ENCODE measurements at places on chromosomes 7 and 10.

GRCh38 chr10:89693176-89693575, 8.2 kb upstream of the KIF20B start:
- no peak for DNase-seq

DNA sequence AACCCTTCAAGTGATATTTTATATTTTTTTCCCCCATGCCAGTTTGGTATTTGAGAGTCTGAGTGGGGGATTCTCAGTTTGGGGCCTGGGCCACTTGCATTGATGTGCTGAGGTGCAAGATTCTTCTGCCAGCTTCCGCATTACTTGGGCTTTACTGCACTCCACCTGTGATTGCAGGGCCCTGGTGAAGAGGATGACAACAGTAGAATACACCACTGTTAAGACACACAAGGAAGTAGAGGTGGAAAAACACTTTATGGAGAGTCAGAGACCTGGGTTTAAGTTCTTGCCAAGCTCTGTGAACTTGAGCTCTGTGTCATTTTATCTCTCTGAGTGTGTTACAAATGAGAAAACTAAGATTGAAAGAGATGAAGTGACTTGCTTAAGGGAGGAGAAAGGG, 209.4 kb downstream of the LRMDA start:
- DNase-seq, result no peak

GRCh38 chr7:124752310-124752709, 13.3 kb downstream of the GPR37 start:
- no peak for DNase-seq

DNA sequence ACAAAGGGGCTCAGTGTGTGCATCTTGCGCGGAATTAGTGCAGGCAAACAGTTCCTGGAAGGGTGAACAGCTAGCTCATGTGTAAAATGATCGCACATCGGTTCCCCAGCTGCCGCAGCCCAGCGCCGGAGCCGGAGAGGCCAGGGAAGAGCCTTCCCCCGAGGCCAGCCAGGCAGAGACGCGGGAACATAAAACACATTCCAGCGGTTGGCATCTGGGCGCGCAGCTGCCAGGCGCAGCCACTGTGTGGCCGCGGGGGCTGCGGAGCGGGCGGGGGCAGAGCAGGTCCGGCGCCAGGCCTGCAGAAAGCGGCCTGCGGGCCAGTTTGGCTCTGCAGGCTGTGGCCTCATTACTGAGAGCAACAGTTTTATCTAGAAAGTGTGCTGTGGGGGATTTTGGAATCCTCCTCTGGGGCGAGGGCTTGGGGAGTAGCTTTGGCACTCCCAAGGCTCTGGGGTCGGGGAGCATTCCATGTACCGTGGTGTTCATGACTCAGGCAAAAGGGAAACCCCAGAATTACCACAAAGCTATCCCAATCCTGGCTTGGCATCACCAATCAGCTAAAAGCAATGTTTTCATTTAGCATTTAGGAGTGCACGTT, 74.3 kb downstream of the SAMD9 start:
- no peak for DNase-seq

- no peak for DNase-seq
Observed at GRCh38 chr7:22549667-22550513, 49.9 kb upstream of the STEAP1B start.

GRCh38 chr7:71613313-71613712, 481.4 kb downstream of the GALNT17 start:
- no peak for DNase-seq

- DNase-seq, result no peak
Observed at GRCh38 chr10:11687357-11687771, 54.8 kb upstream of the ECHDC3 start.

GRCh38 chr7:132392713-132393112, 183.6 kb downstream of the PLXNA4 start:
- no peak for DNase-seq

GRCh38 chr10:131450216-131450765, 138.8 kb upstream of the TCERG1L start:
- DNase-seq, result no peak

DNA sequence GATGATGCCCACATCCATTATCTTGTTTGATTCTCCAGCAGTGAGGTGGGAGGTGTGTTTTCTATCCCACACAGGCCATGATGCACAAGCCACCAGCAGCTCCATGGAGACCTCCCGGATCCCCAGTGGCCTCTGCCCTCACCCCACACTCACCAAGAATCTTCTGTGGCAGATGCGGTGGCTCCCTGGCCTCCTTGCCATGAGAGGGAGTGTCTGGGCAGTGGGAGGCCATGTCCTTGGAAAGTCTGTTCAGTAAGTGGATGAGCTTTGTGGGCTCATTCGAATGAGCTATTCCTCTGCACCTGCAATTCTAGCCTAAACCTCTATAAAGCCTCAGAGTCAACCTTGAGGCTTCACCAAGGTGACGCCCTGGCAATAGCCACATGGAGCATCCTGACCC, 243.8 kb downstream of the TCERG1L start:
- DNase-seq, result no peak

GRCh38 chr7:10412422-10413019, 561.2 kb upstream of the PHF14 start:
- no peak for DNase-seq

DNA sequence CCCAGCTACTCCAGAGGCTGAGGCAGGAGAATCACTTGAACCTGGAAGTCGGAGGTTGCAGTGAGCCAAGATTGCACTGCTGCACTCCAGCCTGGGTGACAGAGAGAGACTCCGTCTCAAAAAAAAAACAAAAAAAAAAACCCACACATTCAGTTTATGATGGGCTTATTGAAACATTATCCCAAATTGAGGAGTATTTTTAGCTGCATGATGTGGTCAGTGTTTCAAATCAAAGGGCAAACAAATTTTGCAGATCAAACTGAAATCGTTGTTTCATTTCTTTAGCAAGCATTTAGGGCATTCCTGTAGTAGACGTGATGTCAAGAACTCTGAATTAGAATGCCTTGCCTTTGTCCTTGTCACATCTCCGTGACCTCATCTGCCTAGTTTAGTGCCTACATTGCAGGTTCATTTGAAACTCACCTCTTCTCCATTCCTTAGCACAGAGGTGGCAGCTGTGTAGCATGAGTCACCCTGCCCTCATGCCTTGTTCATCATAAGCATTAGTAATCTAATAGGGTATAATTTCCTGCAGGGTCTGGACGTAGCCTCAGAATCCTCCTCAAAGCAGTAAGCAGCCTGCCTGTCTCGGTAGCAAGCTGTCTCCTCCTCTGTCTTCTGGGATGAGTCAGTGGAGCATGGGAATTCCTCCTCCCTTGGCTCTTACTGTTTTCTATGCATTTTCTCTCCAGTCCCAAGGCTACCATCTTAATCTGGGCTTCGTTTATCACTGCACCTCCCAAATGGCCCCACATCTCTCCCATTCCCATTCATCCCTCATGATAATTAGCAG, 73.8 kb downstream of the CUL1 start:
- DNase-seq, result no peak

- no peak for DNase-seq
Observed at GRCh38 chr7:105199386-105199785, 185.4 kb downstream of the KMT2E start.

DNA sequence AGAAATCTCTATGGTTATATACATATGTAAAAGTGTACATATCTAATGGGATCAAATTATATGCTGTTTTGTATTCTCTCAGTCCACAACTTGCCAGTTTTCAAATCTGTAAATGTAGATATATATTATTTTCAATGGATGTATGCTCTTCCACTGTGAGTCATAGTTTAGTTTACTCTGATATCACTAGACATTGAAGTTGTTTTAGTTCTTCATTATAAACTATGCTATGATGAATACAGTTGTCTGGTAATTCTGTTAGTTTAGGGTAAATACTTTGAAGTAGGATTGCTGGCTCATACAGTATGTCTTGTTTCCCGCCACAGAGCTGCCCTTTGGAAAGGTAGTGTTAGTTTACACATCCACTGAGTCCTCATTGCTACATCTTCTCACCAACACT, 25.2 kb downstream of the SDK1 start:
- DNase-seq, result no peak

DNA sequence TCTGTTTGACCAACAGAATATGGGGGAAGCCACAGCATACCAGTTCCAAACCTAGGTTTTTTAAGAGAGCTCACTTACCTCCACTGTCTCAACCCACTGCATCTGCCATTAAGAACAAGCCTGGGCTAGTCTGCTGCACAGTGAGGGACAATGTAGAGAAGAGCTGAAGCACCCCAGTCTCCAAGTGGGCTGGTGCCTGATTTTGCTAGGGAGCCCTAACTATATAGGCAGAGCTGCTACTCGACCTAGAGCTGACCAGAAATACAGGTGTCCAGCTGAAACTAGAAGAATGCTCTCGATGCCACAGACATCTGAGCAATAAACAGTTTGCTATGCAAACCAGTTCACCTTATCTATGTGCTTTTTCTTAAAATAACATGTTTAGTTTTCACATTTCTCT, 106.9 kb upstream of the BET1 start:
- no peak for DNase-seq

DNA sequence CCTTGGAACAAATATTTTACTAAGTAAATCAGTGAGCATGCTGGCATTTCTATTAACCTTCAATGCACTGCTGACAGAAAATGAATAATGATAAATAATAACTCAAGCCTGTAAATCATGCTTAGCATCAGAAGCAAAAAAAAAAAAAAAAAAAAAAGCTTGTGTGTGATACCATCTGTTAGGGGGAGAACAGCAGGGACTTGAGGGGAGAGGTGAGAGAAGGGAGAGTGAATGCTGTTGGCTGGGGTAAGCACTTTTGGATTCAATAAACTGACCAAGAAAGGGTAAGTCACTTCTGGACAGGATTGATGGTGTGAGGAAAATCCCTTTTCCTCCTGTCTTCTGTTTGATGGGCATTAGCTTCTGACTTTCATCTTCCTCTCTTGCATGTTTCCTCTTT, 996.4 kb downstream of the KCNMA1 start:
- DNase-seq, result no peak

DNA sequence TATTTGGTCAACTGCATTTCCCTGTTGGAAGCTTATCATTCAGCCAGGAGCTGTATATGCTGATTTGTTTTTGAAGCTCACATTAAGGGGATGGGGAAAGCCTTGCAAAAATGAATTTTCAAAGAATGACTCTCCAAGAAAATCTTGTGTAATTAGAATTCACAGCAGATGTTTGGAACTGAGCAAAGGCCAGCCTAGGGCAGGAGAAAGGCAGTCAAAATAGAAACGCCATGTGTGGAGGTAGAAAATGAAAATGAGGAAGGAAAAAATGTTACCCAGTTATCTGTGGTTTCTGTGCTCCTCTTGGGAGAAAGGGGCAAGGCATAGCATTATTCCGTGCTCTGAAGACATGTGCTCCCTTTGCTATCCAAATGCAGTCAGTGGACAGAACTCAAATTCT, 93.5 kb downstream of the NRP1 start:
- DNase-seq, result no peak

GRCh38 chr10:70899096-70899495, 10.7 kb upstream of the PCBD1 start:
- no peak for DNase-seq

DNA sequence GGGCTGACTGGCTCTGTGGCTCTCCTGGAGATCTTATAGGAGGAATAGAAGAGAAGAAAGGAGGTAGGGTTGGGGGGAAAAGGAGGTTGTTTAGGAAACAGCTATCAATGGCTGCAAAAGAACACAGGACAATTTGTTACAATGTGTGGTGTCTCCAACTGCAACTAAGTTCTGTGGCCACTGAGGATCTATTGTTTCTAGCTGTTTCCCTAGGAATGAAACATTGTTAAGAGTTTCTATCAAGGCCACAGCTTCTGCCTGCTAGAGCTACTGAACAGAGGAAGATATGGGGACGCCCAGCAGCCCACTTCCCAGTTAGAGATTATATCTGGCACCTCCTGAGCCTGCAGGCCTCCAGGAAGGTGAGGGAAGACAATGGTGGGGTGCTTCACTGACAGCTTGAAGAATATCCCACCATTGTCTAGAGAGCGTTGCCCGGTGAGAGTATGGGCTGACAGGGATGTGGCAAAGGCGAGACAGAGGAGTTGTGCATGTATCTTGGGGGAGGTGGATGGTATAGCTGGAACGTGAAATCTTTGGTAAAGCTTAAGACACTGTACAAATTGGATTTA, 4.0 kb downstream of the SCD start:
- no peak for DNase-seq

DNA sequence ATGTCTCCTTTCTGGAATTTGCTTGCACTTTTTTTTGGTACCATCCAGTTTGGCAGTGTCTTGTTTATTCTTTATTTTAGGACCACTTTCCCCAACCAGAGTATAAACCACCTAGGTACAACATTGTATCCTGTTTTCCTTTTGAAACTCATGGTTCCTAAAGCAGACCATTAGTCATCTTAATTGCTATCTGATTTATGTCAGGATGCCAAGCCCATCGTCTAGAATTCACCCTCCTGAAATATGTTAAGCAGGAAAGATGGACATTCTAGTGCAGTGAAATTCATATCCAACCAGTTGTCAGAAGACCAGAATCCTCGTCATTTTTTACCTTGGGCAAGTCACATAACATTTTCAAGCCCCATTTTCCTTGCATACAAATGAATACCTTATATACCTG, 223.6 kb upstream of the KMT2E start:
- DNase-seq, result no peak

- no peak for DNase-seq
Observed at GRCh38 chr10:17084258-17084657, 45.4 kb downstream of the CUBN start.

- peak; percentile 10 for DNase-seq
Observed at GRCh38 chr10:114879541-114880158, 58.1 kb downstream of the FHIP2A start.

DNA sequence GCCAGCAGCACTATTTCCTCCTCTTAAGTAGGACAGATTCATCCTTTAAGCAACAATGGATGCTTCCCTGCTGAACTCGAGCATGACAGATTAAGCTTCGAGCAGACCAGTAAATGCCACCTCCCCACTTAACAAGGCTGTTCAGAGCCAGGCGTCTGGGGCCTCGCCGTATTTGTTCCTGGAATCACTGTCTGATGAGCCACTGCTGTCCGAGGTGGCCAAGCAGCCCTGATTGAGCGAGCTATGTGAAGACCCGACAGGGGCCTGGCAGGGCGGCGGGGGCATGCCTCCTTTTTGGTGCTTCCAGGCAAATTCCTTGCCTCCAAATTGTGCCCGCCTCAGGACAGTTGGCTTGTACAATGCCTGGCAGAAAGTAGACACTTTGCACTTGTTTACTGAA, 862.6 kb downstream of the NRG3 start:
- DNase-seq, result no peak

DNA sequence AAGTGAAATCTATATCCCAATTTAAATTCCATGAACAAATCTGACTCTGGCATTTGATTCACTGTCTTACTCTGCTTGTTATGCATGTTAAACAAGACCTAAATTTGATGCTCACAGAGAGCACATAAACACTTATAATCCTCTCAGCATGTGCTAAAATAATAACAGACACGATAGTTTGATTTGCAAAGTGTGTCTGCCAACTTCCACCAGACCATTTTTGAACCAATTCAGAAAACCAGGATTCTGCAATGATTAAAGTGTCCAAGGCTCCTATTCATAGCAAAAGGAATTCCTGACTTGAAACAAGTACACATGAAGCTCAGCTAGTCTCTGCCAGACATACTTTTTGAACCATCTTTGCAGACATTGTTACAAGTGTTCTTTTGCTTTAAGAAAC, 11.2 kb downstream of the RBM20 start:
- no peak for DNase-seq
